ENCODE measurements at places on chromosomes 5 and 9.

DNA sequence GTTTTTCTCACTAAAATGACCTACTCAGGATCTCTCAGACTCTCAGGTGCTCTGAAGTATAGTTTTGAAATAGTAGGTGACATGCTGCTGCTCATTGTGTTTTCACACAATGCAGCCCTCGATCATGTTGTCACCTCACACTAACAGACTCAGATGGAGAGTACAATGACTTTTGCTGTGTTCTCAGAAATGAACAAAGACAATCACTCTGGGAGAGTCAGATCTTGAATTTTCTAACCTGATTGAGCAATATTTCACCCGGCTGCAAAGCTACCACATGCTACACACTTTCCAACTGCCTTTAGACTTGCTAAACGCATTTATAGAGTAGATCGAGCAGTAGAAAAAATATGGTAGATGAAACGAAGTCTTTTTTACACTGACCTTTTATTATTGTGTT lies 113.4 kb downstream of the ST8SIA4 start:
- DNase-seq = no peak

DNA sequence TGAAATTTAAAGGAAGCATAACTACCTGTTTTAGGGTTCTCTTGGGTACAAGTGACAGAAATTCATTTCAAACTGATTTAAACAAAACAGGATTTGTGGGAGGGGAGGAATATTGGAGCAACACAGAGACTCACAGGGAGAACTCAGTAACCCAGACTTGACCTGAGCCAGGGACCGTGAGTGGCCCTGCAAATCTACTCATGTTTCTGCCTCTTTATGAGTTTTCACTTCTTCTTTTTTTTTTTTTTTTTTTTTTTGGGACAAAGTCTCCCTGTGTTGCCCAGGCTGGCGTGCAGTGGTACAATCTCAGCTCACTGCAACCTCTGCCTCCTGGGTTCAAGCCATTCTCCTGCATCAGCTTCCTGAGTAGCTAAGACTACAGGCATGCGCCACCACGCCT lies 405.6 kb upstream of the ZNF608 start:
- no peak for DNase-seq

DNA sequence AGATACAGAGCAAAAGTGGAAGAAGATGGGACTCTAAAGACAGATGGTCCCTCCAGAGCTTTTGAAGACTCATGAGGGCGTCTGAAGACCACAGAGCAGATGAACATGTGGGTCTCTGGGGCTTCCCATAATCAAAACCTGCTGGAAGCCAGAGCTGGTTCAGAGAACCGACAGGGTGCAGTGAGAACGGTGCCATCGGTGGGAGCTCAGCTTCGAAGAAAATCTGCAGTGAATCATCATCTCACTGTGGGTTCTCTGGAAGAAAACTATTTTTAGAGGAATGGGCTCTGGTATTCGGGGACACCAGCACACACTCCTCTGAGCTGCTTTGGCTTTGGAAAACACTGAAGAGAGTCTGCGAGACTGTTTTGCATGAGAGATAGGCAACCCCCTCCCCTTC lies 222.4 kb upstream of the PANK3 start:
- DNase-seq = no peak

DNA sequence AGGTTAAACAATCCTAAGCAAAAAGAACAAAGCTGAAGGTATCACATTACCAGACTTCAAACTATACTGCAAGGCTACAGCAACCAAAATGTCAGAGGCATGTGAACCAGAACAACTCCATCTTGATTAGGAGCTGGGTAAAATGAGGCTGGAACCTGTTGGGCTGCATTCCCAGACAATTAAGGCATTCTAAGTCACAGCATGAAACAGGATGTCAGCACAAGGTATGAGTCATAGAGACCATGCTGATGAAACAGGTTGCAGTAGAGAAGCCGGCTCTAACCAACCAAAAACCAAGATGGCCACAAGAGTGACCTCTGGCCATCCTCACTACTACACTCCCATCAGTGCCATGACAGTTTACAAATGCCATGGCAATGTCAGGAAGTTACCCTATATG lies 252.0 kb downstream of the RASEF start:
- no peak for DNase-seq

DNA sequence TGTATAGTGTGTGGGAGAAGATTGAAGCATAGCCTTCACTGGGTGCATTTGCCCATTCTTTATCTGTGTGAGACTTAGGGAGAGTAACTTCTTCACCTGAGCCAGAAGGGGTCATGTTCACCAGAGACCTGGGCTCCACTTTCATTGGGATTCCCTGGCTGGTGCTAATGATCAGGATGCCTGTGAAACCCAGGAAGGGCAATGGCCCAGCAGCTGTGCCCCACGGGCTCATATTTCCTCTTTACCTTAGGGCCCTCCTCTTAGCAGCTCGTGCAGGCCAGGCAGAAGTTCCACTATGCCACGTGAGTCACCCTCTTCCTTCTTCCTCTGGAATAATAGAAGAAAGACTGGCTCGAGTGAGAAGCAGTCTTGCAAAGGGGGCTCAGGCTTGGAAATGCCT lies 5.0 kb downstream of the PPARGC1B start:
- peak; percentile 69 for DNase-seq

DNA sequence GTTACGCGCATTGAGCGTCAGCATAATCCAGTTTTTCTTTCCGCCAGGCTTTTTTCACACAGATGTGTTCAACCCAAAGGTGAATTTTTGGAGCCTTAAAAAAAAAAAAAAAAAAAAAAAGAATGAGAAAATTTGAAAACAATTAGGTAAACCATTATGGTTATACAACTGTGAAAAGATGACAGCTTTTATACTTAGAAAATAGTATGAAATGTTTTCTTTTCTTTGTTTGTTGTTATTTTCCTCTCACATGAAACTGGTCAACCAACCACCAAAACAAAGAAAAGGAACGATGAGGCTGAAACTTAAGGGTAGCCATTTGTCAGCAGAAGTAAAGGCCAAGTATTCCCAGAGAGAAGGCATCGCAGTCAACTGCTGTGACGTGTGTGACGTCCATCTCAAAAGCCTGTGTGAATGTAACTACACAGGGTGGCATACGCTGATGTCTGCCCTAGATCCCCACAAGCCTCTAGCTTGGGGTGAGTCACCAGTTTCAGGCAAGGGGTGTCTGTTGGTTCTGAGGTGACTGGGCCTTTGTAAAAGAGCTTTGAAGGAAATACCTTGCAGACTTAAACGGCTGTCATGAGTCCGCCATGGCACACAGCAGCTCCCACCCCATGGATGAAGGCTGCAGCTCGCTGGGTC lies 182.9 kb downstream of the AOPEP start:
- DNase-seq = no peak

- no peak for DNase-seq
Observed at GRCh38 chr9:127143920-127144465, 21.6 kb upstream of the ANGPTL2 start.

GRCh38 chr5:114686356-114686755 lies 324.5 kb downstream of the KCNN2 start:
- no peak for DNase-seq

GRCh38 chr9:21728781-21729180 lies 73.7 kb upstream of the MTAP start:
- no peak for DNase-seq

DNA sequence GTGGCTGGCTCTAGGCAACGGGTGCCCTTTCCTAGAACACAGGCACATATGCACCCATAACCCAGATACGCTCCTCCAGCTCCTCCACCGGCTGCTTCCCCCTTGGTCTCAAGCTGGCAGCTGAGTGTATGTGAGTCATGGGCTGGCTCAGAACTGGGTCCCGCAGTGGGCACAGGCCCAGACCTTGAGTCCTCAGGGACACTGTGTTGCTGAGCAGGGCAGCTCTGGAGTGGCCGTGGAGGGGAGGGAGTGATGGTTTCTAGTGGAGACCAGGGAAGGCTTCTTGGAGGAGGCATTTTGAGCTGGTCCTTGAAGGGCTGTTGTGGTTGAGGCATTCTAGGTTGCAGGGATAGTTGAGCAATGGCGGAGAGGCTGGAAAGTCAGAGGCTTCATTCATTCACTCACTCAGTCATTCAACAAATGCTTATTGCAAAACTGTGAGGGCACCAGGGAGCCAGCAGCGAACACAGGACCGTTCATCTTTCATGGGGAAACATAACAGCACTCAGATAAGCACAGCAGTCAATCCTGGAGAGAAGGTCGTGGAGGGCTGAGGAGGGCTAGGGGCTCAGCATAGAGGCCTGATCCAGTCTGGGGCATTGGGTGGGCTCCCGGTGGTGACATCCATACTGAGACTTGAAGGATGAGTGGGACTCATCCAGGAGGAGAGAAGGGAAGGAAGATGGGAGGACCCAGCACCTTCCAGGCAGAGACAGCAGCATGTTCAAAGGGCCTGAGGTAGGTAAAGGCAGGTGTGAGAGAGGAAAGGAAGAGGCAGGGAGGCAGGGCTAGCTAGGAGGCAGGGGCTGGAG lies 2.4 kb downstream of the BBLN start:
- DNase-seq = no peak

- peak; percentile 77 for DNase-seq
Observed at GRCh38 chr5:149636861-149637246, 55.6 kb downstream of the ARHGEF37 start.

DNA sequence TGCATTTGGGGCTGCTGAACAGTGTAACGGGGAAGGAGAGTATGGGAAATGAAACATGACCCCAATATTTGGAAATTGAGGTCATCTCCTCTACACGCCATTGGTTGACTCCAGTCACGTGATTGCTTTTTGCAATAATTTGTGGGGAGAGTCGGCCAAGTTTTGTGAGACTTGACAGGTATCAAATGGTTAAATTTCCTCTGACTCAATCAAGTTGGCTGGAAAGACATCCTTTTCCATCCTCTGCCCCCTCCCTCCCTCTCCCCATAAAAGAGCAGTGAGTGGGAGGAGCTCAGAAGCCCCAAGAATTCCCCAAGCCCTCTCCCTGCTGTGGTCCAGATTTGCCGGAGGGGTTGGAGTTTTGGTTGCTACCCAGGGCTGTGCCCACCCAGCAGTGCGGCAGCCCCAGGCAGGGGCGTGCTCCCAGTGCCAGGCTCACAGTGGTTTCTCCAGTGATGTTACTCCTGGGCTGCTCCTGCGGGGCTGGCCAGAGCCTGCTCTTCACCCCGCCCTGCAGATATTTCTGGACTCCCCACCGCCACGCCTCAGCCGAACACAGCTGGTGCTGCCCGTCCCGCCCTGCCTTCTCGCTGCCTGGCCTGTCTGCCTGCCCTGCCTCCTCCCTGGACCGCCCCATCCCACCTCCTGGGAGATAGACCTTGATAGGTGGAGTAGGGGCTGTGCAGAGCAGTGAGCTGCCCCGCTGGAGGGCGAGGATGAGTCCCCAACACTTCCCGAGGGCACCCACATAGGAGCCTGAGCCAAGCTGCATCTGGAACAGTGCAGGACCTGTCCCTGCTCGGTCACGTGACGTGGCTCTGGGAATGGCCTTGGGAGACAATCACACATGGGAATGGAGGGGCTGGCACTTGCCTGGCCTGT lies 3.4 kb downstream of the COL5A1 start:
- no peak for DNase-seq

GRCh38 chr9:5436441-5436840 lies 1.3 kb downstream of the PLGRKT start:
- no peak for DNase-seq

- no peak for DNase-seq
Observed at GRCh38 chr5:80184235-80185023, 71.4 kb downstream of the SERINC5 start.

- DNase-seq = no peak
Observed at GRCh38 chr9:110059461-110059860, 148.5 kb downstream of the C9orf152 start.

DNA sequence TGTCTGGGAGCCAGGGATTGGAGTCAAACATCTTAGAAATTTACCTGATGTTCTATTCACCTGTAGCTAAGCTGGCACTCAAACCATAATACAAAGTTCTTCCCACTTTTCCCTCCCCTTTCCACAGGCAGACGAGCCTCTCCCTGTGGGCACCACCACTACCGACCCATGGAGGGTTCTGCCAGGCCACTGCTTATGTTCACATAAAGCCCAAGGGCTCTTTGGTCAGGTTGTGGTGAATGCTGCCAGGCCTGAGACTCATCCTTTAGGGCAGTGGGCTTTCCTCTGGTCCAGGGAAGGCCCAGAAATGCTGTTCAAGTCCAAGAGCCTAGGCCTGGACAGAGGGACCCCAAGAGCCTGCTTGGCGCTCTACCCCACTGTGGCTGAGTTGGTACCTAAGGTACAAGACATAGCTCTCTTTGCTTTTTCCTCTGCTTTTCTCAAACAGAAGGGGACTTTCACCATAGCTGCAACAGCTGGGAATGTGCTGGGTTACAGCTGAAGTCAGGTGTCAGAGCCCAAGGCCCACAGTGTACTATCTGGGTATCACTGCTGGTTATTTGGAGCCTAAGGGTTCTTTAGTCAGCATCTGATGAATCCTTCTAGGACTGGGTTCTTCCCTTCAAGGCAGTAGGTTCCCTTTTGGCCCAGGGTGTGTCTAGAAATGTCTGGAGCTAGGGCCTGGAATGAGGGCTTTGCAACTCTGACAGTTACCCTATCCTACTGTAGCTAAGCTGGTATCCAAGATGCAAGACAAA lies 620.1 kb downstream of the TLE1 start:
- no peak for DNase-seq

GRCh38 chr9:121895818-121896544 lies 197.1 kb downstream of the TTLL11 start:
- DNase-seq = peak; percentile 37

- DNase-seq = peak; percentile 97
Observed at GRCh38 chr9:137150617-137151457, 11.9 kb downstream of the GRIN1 start.

DNA sequence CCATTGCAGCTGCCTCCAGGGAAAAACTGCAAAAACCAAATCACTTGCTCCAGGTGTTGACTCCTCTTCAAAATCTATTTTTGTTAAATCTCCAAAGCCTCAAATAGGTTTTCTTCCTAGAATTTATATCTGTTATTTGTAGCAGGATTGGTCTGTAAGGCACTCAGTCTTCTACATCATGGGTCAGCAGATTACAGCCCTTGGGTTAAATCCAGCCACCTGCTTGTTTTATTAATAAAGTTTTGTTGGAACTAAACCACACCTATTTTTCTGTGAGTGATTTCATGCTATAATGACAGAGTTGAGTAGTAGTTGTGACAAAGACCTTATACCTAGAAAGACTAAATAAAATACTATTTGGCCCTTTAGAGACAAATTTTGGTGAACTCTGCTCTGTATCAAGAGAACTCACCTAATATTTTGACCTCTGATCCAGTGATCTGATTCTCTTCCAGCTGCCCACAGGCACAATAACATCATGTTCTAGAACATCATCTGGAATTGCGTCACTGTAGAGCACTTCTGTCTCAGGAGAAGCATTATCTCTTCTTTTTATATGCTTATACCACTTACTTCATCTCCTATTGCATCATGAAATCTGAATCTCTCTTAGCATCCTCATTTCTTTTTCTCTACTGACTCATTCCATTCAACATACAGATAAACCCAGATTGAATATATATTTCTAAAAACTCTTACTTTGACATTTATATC lies 130.1 kb downstream of the RPS23 start:
- no peak for DNase-seq

- no peak for DNase-seq
Observed at GRCh38 chr5:72151169-72151568, 43.9 kb downstream of the MAP1B start.

GRCh38 chr5:65213921-65214525 lies 267.7 kb downstream of the ADAMTS6 start:
- DNase-seq = peak; percentile 34

GRCh38 chr9:137547687-137548543 lies 2.3 kb downstream of the PNPLA7 start:
- DNase-seq = no peak

GRCh38 chr9:79684059-79684458 lies 112.3 kb downstream of the TLE4 start:
- DNase-seq = no peak

Data from KBM-7 (cell line).